ENCODE measurements at places on chromosomes 6 and 20. TPM values are rescaled to one million over a fixed set of nuclear protein-coding genes. Genes with fewer than 3 reads are reported as not detected.

GRCh38 chr6:147633191-147633590, 124.7 kb downstream of the SAMD5 start:
- H3K27me3 ChIP-seq = no peaks in the 10 kb centered on the region
- H3K36me3 ChIP-seq = no peaks in the 10 kb centered on the region
- DNase-seq = no peak
- no peaks in the 10 kb centered on the region for H3K4me1 ChIP-seq
- no peak overlapping the region for H3K4me3 ChIP-seq

DNA sequence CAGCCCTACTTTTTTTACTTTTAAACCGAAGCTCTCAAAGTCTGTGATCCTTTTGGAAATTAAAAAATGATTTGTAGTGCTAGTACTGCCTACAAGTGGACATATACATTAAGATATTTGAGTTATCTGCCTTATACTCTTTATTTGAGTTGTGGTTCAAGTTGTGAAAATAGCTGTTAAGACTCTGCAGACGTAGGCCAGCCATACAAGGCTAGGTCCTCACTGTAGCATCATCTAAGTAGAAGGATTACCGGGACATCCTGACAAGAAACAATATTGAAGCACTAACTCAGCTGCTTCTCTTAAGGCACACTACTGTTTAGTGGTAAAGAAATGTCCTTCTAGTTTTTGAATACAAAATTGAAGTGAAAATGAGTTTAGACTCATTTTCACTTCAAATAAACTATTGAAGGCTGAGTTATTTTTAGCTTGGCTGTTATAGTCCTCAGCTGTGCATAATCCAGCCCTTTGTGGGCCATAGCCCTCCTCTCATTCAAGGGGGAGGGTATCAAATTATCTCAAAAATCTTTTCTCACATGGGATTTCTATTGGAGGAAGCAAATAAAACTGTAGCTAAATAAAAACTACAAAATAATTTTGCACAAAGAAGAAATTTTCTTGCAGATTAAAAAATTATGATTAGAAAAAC, 68.1 kb downstream of the JAG1 start:
- no peaks in the 10 kb centered on the region for H3K27me3 ChIP-seq
- H3K4me1 ChIP-seq = peaks cover 19% of the 10 kb centered on the region
- H3K36me3 ChIP-seq = no peaks in the 10 kb centered on the region
- no peak overlapping the region for H3K4me3 ChIP-seq

The RIPPLY2 gene
- total RNA-seq = not detected

DNA sequence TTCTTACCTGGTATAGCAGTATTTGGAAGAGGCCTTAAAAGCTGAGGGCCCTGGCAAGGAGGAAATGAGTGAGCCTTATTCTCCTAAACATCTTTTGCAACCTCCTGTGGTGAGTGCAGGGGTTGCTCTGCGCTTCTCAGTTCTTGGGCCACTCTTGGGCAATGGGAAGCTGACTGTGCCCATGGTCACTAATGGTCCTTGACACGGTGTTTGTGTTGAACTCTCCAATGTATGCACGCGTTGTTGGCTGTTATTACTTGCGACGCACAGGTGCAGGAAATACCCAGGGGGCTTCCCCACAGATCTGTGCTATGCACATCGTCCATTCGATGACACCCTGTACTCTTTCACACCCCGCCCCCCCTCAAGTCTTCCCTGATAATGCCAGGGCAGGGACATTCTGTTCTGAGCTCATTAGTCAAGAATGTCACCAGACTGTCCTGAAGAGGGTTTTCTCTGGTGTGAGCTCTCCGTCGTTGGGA, 79.7 kb downstream of the EDN1 start:
- no peak overlapping the region for H3K4me3 ChIP-seq
- DNase-seq = no peak
- H3K27me3 ChIP-seq = no peaks in the 10 kb centered on the region

GRCh38 chr20:22453244-22454080, 130.9 kb downstream of the FOXA2 start:
- H3K36me3 ChIP-seq = no peaks in the 10 kb centered on the region
- no peak overlapping the region for H3K27ac ChIP-seq

- no peak overlapping the region for H3K27ac ChIP-seq
- H3K4me3 ChIP-seq = no peak overlapping the region
- DNase-seq = no peak
- no peaks in the 10 kb centered on the region for H3K36me3 ChIP-seq
- H3K4me1 ChIP-seq = peaks cover 21% of the 10 kb centered on the region
Measured at GRCh38 chr6:16437984-16438383, 199.6 kb downstream of the GMPR start.

DNA sequence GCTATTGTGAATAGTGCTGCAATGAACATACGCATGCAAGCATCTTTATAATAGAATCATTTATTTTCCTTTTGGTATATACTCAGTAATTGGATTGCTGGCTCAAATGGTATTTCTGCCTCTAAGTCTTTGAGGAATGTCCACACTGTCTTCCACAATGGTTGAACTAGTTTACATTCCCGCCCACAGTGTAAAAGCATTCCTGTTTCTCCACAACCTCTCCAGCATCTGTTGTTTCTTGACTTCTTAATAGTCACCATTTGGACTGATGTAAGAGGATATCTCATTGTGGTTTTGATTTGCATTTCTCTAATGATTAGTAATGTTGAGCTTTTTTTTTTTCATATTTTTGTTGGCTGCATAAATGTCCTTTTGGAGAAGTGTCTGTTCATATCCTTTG, 208.7 kb downstream of the PHF3 start:
- H3K4me3 ChIP-seq = no peak overlapping the region
- no peaks in the 10 kb centered on the region for H3K27me3 ChIP-seq
- no peaks in the 10 kb centered on the region for H3K36me3 ChIP-seq
- no peak overlapping the region for H3K27ac ChIP-seq
- no peak for DNase-seq

DNA sequence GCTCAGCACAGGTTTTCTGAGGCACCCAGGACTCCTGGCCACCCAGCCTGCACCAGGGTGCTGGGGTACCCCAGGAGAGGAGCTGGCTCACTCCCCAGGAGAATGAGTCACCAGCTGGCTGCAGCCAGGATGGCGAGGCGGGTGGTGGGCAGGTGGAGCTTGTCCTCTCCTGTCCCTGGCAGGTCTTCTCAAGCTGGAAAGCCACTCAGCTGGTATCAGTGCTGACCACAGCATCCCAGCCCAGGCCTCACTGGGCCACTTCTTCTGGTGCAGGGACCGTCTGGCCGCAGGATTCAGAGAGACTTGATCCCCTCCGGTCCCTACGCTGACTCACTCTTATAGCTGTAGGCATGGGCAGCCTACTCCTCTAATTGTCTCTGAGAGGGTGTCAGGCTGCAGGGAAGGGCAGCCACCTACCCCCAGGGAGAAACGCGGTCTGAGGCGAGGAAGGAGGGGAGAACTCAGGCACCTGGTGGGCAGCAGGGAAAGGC, 22.2 kb downstream of the TFEB start:
- peaks cover 46% of the 10 kb centered on the region for H3K4me1 ChIP-seq
- DNase-seq = peak; percentile 87
- peak overlapping the region; percentile 70 for H3K27ac ChIP-seq
- H3K27me3 ChIP-seq = no peaks in the 10 kb centered on the region
- H3K4me3 ChIP-seq = no peak overlapping the region

DNA sequence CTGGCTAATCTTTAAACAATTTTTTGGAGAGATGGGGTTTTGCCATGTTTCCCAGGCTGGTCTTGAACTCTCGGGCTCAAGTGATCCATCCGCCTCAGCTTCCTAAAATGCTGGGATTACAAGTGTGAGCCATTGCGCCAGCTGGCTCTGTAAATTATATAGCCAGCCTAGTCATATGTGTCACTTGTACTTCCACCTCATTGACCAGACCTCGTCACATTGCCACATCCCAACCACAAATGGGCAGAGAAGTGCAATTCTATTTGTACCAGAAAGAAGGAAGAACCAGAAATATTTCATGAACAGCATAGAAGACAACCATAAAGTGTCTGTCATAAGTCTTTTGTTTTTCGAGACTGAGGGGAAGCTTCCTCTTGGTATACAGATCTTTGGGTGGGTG, 304.9 kb upstream of the RNF24 start:
- H3K27ac ChIP-seq = no peak overlapping the region
- no peaks in the 10 kb centered on the region for H3K36me3 ChIP-seq
- no peaks in the 10 kb centered on the region for H3K4me1 ChIP-seq
- H3K27me3 ChIP-seq = no peaks in the 10 kb centered on the region
- DNase-seq = no peak
